ENCODE measurements at places on chromosomes 4 and X.

DNA sequence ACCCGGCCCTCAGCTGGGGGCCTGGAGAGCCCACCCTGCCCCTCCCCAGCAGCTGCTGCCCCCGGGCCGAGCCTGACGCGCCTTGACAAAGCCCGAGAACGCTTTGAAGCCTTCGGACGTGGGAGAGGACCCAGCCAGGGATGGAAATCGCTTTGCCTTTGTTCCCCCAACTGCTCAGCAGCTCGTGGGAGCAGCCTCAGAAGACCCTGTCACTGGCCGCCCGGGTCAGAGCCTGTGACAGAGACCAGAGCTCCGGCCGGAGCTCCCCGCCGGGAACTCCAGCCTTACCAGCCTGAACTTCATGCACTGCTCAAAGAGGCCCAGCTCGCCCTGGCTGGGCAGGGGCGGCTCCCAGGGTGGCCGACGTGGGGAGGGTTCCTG lies 2.6 kb upstream of the SLC6A8 start:
- DNase-seq, result no peak

- DNase-seq, result no peak
Observed at GRCh38 chr4:127993151-127993550, 27.9 kb downstream of the ABHD18 start.

DNA sequence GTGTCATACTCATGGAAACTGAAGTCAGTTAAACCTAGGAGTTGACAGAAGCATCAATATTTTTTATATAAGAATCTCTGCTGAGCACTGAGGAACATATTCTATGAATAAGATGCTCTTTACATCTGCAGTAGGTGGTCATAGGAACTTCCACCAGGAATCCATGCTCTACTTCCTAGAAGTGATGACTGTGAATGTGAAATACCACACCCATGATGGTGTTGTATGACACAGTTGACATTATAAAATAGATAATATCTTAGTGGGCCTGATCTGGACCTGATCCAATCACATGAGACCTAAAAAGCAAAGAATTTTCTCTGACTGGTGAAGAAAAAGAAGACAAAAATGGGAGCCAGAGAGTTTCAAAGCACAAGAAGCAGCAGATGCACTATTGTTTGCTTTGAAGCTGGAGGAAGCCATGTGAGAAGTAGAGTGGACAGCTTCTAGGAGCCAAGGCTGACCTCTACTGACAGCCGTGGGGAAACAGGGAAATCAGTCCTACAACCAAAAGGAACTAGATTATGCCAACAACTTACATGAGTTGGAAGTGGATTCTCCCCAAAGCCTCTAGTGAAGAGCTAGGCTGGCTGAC lies 68.6 kb upstream of the HS3ST1 start:
- DNase-seq, result no peak

GRCh38 chr4:1050486-1051213 lies 39.2 kb downstream of the FGFRL1 start:
- DNase-seq, result no peak

DNA sequence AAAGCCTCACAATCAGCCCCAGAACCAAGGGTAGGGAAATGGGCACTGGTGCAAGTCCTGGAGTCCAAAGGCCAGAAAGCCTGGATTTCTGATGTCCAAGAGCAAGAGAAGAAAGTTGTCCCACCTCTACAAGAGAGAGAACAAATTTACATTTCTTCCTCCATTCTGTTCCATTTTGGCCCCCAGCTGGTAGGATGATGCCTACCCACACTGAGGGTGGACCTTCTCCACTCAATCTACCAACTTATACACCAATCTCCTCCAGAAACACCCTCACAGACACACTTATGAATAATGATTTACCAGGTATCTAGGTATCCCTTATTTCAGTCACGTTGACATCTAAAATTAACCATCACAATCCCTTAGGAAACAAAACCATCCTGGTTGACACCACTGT lies 367.8 kb upstream of the GRIA3 start:
- DNase-seq, result no peak

DNA sequence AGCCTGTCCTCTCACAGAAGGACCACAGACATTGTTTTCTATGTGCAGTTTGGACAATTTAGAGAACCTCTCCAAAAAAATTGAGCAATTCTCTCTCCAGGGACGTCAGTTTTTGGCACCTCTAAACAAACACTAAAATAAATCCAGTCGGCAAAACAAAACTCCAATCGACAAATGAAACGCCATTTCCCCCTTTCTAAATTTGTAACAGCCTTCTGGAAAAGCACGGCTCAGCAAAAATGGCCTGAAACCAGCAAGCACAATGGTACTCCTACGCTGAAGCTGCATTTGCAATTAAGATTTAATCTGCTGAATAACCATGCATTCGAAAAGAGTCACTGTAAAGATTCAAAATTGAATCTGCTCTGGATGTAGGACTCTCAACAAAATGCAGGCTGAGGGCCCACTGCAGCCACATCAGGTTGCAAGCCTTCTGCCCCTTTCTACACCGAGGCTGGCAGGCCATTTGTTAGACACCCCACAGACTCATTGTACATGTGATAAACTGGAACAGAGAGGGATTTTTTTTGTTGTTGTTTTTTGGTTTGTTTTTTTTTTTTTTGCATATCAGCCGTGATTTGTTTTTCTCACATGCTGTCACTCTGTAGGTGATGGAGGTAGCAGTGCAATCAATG lies 79.9 kb upstream of the MAP3K15 start:
- no peak for DNase-seq

GRCh38 chr4:149095001-149095400 lies 652.8 kb upstream of the NR3C2 start:
- no peak for DNase-seq

GRCh38 chrX:21781525-21781924 lies 23.6 kb upstream of the SMPX start:
- no peak for DNase-seq

GRCh38 chrX:10190367-10190766 lies 33.6 kb downstream of the CLCN4 start:
- DNase-seq, result no peak

GRCh38 chrX:80267790-80268189 lies 152.5 kb upstream of the TENT5D start:
- no peak for DNase-seq

- DNase-seq, result no peak
Observed at GRCh38 chr4:184420402-184420801, 53.9 kb downstream of the IRF2 start.

DNA sequence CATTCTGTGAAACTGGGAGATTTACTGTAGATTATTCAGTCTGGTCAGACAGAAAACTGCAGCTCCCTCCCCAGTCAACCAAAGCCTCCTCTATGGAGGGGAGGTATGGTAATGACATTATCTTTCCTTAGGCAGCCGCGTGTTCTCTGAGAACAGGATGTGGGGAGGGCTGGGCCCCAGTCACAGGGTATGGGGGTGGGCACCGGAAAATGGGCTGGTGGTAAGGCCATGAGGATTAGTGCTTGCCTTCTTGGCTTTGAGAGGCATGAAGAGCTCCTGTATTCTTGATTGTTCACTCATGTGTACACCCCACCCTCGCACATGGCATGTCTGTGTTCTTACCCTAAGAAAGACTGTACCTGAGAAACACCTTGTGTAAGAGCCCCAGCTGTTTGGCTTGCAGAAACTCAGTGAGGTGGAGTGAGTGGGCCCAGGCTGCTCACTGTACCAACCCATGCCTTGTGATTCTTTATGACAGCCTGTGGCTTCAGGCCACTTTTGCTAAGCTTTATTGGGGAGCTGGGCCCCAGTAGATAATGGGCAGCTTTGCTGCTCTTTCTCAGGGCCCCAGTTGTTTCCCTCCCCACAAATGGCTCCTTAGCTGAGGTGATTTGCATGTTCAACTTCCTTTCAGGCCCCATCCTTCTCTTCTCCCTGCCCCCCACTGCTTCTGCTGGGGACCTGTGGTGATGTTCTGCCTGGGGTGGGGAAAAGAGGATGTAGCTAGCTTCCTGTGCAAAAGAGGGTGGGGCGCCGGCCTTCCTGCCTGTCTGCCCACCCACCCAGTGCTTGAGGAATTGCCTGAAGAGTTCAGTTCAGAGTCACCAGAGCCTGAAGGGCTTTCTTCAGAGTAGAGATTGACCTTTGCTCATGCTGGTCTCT lies 30.7 kb downstream of the MSN start:
- peak; percentile 35 for DNase-seq

DNA sequence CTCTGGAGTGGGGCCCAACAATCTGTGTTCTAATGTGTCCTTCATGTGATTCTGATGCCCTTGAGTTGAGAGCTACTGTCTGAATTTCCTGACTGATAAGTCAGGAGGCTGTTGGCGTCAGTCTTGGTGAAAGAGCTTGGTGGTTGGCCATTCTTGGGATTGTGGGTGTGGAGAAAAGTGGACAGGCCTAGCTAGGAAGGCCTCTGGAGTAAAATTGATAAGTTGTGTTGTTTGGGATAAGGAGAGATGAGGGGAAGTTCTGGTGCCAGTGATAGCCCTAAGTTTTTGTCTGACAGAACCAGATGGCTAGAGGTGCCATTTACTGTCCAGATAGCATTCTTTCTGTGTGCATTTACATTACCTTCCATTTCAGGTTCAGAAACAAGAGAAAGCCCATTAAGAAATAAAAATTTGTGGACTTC lies 11.7 kb downstream of the NSD2 start:
- DNase-seq, result no peak

GRCh38 chr4:101258883-101259282 lies 88.4 kb downstream of the PPP3CA start:
- DNase-seq, result no peak

- DNase-seq, result no peak
Observed at GRCh38 chr4:104491481-104492182, 3.1 kb downstream of the CXXC4 start.

DNA sequence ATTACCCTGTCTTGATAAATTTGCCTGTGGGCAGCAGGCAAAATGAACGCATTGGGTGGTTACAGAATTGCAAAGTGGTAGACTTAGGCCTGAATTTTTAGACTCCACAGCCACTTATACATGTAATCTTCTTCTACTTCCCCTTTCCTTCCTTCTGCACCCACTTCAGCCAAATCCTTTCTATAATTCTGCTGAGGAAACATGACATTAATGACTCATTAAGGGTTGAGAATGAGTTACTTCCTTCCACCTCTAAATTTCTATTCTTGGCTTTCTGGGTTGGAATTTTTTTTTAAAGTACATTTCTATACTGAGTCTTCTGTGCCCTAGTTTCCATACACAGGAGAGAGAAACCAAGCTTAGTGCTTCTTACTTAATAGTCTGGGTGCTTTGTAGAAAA lies 10.1 kb downstream of the PAPSS1 start:
- no peak for DNase-seq

- DNase-seq, result no peak
Observed at GRCh38 chr4:7160439-7160838, 31.9 kb upstream of the SORCS2 start.

DNA sequence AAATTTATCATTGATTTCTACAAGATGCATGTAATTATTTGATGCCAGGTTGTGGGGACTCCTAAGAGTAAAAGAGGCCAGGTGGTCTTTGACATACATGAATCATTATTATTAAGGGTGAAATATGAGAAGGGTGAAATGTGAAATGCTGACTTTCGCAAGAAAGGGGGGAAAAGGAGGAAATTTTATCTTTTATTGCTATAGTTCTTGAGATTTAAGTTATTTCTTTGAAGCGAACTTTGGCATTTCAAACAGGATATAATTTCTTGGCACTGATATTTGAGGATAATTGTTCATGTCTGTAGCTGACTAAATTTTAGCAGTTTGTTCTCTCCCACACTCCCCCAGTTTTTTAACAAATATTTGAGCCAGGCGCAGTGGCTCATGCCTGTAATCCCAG lies 80.1 kb downstream of the TMEM131L start:
- no peak for DNase-seq

DNA sequence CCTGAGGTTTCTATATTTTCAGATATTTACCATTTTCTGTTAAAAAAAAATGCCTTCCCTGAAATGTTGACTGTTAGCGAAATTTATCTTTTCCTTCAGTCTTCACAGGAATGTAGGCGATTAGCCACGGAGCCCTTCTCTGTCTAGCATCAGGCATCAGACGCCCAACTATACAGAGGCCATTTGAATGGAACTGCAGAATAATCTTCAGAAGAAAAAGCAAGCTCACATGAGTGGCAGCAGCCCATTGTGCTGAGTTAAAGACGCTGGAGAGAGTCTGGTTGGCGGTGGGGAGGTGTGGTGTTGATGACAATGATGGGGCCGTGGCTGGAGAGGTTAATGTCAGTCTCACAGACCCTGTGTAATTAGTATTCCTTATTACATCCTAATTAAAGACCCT lies 196.8 kb upstream of the LEF1 start:
- DNase-seq, result no peak

DNA sequence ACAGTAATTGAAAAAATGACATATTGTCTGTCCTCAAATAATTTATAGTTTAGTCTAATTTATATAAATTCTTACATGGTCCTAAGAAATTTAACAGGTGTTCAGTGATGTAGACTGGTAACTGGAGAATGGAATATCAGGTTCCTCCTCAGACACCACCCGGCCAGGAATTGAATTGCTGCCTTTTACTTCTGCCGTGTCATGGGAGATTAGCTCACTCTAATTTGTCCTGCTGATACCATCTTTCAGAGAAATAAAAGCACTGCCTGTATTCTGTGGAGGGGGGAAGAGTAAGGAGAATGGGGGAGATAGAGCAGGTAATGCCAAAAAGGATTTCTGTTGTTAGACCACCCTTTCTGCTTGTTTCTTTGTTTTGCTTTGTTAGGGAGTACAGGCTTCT lies 125.2 kb upstream of the KLHL4 start:
- DNase-seq, result no peak

GRCh38 chr4:71526637-71527406 lies 188.0 kb downstream of the SLC4A4 start:
- DNase-seq, result no peak

DNA sequence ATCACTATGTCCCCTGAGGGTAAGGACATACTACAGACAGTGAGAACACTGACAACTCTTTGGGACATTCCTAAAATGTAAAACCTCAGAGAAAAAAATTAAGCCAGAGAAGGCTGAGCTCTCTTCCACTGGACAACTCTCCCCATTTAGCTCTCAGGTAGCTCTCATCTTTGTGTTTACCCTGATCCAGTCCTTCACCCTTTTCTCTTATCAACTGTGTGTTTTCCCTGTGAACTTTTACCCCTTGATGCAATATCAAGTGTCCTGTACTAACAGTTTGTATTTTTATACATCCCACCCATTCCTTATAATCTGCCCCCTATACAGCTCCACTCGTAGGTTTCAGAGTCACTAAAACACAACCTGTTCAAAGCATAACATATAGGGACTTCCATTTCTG lies 182.6 kb downstream of the STIM2 start:
- no peak for DNase-seq

- no peak for DNase-seq
Observed at GRCh38 chr4:78770091-78770642, 6.0 kb upstream of the BMP2K start.

- DNase-seq, result no peak
Observed at GRCh38 chr4:42655921-42656678, 805 bp downstream of the ATP8A1 start.

DNA sequence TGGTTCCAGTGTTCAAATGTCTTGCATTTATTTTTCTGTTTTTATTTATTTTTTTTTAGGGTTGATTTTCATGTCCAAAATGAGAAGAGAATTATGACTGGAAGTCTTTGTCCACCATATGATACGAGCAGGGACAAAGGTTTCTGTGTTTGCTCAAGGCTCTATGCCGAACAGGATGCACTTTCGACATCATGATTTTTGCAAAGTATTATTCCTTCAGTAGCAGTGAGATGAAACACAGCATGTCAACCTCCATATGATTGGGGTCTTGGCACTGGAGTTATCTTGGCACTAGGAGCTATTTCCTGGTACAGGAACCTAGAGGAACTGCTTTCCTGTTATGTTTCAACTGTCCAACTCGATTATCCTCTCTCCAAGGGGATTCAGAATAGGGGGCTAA lies 72.6 kb downstream of the UCHL1 start:
- no peak for DNase-seq

GRCh38 chr4:55884093-55884850 lies 30.8 kb downstream of the EXOC1 start:
- no peak for DNase-seq

GRCh38 chr4:76543378-76543777 lies 108.3 kb downstream of the SHROOM3 start:
- DNase-seq, result no peak
